Peyer's patch (tissue), 4 donors: ENCODE measurements at places on chromosomes 6 and 20.

GRCh38 chr6:111558690-111559187 lies 46.9 kb downstream of the TRAF3IP2 start:
- H3K27me3 ChIP-seq = no peaks in the 10 kb centered on the region
- no peak for DNase-seq
- H3K4me1 ChIP-seq = no peaks in the 10 kb centered on the region

DNA sequence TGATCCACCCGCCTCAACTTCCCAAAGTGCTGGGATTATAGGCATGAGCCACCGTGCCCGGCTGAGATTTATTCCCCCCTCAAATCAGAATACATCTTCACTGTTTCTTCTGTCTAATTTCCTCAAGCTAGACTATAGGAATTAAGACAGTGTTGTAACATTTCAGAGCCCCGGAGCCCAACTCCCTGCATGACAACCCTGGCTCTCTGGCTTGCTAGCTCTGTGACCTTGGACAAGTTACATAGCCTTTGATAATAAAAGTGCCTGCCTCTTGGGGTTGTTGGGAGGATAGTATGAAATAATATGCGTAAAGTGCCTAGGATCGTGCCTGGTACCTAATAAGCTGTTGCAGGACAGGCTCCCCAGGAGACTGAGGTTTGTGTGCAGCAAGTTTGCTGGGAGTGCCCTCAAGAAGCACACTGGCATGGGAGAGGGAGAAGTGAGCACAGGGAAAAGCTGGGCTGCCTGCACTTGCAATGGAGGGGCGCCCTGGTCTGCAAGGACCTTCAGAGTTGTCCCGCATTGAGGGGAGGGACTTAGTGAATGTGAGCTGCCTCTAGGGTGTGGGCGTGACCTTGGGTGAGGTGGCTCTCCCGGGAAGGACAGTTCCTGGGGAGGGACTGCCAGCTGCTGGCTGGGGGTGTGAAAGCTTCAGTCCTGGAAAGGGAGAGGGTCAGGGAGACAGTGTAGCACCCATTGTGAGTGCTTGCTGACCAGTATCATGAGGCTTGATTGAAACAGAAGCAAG lies 43.4 kb downstream of the TAF8 start:
- H3K4me3 ChIP-seq = no peak overlapping the region
- no peak for DNase-seq
- H3K36me3 ChIP-seq = no peaks in the 10 kb centered on the region
- H3K27ac ChIP-seq = no peak overlapping the region

DNA sequence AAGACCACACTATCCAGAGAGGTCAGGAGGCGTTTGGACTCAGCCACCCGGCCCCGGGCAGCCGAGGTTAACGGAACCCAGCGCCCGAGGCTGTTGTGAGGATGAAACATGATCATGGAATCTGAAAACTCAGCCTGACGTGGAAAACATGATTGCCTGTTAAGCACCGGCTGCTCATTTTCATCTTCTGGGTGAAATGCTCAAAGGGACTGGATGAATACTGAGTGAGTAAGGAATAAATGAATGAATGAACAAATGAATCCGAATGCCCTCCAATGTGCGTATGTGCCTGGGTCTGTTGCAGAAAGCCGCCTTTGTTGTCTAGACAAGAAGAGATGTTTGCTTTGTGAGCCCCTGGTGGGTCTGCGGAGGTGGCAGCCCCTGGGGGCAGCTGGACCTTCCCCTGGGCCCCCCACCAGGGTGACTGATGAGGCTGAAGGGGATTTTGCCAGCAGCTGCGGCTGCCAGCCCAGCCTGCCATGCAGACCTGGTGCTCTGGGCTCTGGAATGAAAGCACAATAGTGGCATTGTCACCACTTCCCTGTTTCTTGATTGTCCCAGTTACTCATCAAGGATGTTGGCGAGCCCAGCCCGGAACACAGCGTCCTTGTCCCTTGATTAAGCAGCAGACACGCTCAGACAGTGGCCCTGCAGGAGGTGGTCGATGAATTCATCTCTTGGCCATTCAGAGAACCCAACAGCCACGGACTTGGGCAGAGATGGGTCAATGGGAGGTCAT lies 211.1 kb downstream of the ANKRD60 start:
- no peak for DNase-seq
- no peaks in the 10 kb centered on the region for H3K4me1 ChIP-seq
- H3K27ac ChIP-seq = no peak overlapping the region
- no peaks in the 10 kb centered on the region for H3K27me3 ChIP-seq
- no peak overlapping the region for H3K4me3 ChIP-seq
- no peaks in the 10 kb centered on the region for H3K36me3 ChIP-seq

DNA sequence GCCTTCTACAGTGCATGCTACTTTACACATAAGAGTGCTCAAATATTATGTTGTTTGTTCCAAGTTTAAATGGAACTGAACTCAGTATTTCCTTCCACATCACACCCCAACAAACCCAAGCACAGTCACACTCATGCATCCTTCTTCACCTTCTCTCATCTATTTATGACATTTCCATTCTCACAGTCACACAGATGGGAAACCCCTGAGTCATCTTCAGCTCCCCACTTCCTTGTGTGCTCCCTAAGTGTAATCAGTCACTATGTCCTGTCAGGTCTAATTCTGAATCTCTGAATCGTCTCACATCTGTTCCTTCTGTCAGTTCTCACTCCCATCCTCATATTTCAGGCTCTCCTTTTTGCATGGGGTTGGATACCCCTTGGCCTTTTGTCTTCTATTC lies 96.0 kb downstream of the RIMS1 start:
- no peaks in the 10 kb centered on the region for H3K4me1 ChIP-seq
- H3K27ac ChIP-seq = no peak overlapping the region
- DNase-seq = no peak
- H3K36me3 ChIP-seq = no peaks in the 10 kb centered on the region
